PC-9 (cell line): ENCODE measurements at places on chromosomes 16 and 17. TPM values are rescaled to one million over a fixed set of nuclear protein-coding genes. Genes with fewer than 3 reads are reported as not detected.

DNA sequence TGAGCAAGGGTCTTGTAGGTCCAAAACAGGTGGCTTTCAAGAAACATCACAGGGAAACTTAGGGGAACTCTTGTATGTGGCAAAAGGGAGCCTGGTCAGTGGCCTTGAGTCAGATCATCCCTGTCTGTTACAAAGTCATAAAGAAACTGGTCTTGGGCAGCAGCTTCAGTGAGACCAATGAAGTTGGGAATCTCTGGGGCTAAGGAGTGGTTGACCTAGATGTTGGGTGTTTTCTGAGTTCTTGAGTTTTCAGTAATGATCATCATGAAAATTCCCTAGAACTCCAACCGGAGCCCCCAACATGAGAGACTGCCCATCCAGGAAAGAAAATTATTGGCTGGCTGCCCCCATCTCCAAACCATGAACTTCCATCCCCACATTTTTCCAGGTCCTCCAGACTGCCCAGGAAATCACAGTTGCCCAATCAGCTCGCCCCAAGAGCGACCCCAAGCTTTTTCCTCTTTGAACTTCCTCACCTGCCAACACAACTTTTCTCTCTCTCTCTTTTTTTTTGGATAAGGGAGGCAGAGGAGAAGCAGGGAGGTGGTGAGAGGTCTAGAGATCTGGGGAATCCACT, 3.9 kb downstream of the CCR7 start:
- DNase-seq: no peak

GRCh38 chr17:1203967-1204291, 24.1 kb upstream of the ABR start:
- no peak for DNase-seq

TPSD1 gene
- total RNA-seq: not detected in 2 replicates

- DNase-seq: no peak
Measured at GRCh38 chr17:55632893-55633292, 89.8 kb downstream of the TMEM100 start.

- DNase-seq: no peak
Measured at GRCh38 chr17:39629898-39630297, 3.1 kb downstream of the PPP1R1B start.

GRCh38 chr17:19409066-19409465, 2.0 kb upstream of the RNF112 start:
- DNase-seq: no peak

RCVRN gene
- total RNA-seq: not detected in 2 replicates

HOXB8 gene
- total RNA-seq: 0.70 and 1.3 TPM in 2 replicates

DNA sequence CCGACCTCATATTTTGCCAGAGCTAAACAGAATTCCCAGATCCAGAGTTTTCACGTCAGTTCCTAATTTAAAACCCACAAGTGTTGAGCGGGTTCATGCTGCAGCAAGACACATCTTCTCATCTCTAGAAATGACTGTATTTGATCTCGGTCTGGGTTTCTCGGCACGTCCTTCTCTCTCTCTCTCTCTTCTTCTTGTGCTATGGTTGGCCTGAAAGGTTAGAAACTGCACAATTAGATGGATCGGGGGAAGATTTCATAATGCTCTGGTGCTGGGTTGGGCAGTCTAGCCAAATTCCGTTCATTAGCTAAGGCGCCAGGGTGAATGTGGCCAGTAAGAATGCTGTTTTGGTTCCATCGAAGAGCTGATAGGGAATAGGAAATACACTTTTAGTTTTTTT, 158.9 kb upstream of the NOG start:
- DNase-seq: no peak

ZNF385C gene
- total RNA-seq: 1.7 and 2.1 TPM in 2 replicates

GRCh38 chr16:46555951-46556350, 65.2 kb downstream of the SHCBP1 start:
- no peak for DNase-seq

EVPLL gene
- total RNA-seq: 3.7 and 5.7 TPM in 2 replicates

WNK4 gene
- total RNA-seq: 8.3 and 11.9 TPM in 2 replicates

DNA sequence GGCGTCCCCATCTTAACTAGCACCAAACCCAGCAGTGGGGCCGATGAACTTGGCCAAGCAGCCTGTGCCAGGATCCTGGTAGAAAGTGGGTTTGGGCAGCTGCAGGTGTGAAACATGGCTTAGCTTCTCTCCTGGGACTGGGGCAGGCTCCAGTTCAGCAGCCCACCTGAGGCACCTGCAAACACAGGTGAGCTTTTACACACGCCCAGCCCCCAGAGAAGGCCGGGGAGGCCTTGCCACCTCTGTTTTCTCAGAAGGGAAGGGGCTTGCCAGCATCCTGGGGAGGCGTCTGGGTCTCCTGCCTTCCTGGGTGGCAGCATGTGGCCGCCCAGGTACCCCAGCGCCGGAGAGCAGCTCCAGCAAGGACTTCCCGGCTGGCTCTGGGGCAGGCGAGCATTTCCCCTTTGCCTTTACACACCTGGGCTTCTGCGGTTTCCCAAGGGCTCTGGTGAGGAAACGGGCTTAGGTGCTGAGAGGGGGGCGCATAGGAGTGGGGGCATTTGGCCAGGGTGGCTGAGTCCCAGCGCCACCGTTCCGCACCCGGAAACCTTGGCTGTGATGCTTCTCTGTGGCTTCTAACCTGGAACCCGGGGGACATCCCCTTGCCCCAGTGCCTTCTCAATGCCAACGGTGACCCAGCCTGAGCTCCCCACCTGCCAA, 81.6 kb upstream of the CBX4 start:
- no peak for DNase-seq

DNA sequence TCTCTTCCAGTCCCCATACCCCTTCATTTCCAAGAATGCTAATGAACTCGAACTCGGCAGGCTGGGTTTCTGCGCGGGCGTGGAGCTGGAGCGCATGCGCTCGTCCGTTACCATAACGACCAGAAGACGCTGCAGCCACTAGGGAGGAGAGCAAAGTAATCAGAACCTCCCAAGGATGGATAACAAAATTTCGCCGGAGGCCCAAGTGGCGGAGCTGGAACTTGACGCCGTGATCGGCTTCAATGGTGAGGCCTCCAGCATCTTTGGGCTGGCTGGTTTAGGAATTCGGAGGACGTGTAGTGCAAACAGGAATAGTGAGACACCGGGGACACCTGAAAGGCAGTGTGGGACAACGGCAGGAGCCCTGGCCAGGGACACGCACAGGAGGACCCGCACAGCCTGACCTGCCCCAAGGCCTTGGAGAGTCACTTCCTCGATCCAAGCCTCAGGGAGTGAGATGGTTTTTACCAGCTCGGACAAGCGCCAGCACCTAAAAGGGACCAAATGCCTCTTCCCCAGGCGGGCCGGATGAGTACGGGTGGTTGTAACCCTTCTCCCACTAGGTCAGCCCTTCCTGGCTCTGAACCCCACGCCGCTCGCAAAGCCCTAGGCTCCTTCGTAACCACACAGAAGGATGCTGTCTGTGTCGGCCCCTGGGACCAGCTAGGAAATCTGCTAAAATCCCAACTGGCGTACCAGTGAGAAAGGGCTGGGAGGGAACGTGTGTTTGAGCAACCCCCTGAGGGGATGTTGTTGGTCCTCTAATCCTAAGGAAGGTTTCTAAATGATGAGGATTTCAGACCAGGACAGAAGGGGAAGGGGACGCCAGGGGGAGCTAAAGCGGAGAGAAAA, at the start of gene CFAP52:
Gene CFAP52 (plus strand): TSS at position 122 of the 852 bp plus-strand sequence. CDS start 54 bp downstream, at position 176.
- peak; percentile 73 for DNase-seq

GRCh38 chr17:35578929-35579432, 610 bp upstream of the PEX12 start:
- DNase-seq: no peak

MYL11 gene
- 1.4 and 2.6 TPM in 2 replicates for total RNA-seq

DNA sequence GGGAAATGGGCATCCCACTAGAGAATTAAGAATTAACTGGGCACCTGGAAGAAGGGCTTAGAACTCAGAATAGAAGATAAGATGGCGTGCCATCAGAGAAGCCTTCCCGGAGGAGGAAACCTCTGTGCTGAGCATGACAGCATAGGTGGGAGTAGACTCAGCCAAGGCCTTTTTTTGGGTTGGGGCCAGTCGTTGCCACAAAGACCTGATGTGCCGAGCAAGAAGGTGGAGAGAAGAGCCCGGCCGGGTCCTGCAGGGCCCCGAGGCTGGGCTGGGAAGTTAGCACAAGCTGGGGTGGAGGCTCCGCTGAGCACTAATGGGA, 1.1 kb upstream of the RAB11FIP4 start:
- DNase-seq: no peak

TSPAN10 gene
- 8.6 and 15.0 TPM in 2 replicates for total RNA-seq

GRCh38 chr16:4944333-4945281, 7.7 kb upstream of the PPL start:
- DNase-seq: peak; percentile 97

GRCh38 chr16:19884611-19885450, at the start of gene GPRC5B:
Gene GPRC5B, minus strand, starts transcription at chr16:19884848. Its CDS starts 12,003 bp downstream, at chr16:19872845.
- peak; percentile 56 for DNase-seq

- no peak for DNase-seq
Measured at GRCh38 chr16:73122604-73123391, 74.9 kb upstream of the ZFHX3 start.

- DNase-seq: no peak
Measured at GRCh38 chr17:42617956-42618431, 8.5 kb downstream of the TUBG1 start.

- DNase-seq: no peak
Measured at GRCh38 chr17:75603123-75603522, 15.5 kb downstream of the MYO15B start.

GRCh38 chr17:45320349-45320930, 3.6 kb upstream of the MAP3K14 start:
- DNase-seq: peak; percentile 45

CDH16 gene
- not detected in 2 replicates for total RNA-seq

DNA sequence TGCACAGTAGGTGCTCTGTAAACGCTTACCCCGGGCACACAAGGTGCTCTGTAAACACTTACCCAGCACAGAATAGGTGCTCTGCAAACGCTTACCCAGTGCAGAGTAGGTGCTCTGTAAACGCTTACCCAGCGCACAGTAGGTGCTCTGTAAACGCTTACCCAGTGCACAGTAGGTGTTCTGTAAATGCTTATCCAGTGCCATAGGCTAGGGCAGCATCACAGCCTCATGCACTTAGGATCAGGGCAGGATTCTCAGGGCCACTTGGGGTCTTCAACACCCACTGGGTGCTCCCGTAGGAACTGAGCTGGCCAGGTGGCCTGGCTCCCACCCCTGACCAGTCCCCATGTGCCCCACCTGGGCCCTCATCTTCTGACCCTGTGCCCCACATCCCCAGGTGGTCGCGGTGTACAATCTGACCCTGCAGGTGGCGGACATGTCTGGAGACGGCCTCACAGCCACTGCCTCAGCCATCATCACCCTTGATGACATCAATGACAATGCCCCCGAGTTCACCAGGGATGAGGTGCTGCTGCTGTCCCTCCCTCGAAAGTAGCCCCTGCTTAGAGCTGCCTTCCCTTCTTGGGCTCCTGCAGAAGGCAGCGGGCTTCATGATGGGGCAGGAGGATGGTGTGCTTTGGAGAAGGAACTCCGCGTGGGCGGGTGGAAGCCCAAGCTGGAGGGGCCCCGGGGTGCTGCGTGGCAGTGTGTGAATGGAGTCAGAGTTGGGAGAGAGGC, 13.1 kb downstream of the SLC22A31 start:
- DNase-seq: no peak

GRCh38 chr17:81432941-81433340, 37.7 kb downstream of the BAHCC1 start:
- DNase-seq: no peak
